ENCODE measurements at places on chromosomes 6 and 20.

DNA sequence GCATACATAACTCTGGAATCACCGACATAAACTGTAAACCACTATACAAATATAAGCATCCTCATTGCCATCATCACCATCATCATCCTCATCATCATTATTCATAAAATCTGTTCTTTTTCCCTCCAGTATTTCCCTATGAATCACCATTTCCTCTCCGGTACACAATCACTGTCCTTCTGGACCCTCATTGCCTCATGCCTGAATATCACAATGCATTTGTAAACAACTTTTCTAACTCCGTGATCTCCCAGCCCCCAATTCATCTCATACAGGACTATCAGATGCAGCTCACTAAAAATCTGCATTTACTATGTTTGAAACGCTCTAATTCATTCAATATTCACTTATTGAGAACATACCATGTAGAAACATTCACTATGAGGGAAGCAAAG lies 339.7 kb downstream of the TBC1D32 start:
- DNase-seq = no peak

DNA sequence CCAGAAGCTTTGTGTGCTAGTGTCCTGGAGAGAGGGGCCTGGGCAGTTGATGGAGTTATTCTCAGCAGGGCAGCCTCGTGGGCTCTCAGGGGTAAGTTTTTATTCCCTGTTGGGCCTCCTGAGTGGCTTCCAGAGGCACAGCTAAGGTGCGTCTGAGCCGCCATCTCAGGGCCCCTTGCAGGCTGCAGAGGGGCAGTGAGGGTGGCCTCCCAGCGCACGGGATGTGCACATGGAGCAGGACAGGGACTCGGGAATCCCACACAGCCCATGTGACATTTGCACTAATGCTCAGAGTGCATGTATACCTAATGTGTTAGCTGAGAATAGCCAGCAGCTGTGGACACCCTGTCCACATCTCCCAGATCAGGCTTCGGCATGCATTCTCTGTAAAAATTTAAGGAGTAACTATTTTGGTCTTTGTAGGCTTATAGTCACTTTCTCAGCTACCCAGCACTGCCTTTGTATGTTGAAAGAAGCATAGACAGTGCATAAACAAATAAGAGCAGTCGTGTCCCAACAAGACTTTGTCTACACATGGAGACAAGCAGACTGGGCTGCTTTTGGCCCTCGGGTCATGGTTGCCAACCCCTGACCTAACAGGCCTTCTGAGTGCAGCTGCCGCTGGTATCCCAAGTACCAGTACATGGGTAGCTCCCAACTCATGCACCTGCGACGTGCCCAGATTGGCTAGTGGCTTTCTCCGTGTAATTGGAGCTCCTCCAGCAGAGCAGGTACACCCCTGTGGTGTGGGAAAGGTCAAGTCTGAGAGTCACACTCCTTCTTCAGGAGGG lies 18.6 kb upstream of the CST9L start:
- no peak for DNase-seq

GRCh38 chr6:39188098-39188450 lies 41.2 kb downstream of the KCNK5 start:
- no peak for DNase-seq

- no peak for DNase-seq
These were observed 69.2 kb downstream of the TFAP2C start for GRCh38 chr20:56698297-56698696.

- DNase-seq = no peak
These were observed 11.4 kb upstream of the RAMACL start for GRCh38 chr6:166597711-166598440.

DNA sequence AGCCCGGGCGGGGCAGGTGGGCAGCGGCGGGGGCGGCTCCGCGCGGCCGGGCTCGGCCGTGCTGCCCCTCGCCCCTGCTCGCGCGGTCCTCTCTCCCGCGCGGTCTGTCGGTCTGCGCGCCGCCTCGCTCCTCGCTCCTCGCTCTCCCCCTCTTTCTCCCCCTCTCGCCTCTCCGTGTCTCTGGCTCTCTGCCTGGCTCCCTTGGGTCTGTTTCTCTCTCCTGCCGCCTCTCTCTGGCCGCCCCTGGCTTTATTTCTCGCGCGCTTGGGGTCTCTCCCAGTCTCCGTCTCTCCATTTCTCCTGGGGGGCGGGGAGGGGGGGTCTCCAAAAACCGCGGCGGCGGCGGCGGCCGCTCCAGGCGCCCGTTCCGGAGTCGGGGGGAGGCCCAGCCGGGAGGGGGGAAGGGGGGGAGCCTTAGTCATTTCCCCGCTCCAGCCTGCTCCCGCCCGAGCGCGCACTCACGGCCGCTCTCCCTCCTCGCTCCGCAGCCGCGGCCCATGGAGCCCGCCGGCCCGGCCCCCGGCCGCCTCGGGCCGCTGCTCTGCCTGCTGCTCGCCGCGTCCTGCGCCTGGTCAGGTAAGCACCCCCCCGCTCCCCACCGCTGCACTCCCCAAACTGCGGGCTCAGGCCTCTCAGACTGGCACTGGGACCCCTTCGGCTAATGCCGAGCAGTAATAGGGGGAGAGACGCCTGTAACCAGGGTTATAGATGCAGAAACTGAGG lies at the start of gene SIRPA:
SIRPA (plus strand) TSS at position 457 of the 723 bp plus-strand sequence; CDS start at position 498, 41 bp downstream.
- peak; percentile 21 for DNase-seq

DNA sequence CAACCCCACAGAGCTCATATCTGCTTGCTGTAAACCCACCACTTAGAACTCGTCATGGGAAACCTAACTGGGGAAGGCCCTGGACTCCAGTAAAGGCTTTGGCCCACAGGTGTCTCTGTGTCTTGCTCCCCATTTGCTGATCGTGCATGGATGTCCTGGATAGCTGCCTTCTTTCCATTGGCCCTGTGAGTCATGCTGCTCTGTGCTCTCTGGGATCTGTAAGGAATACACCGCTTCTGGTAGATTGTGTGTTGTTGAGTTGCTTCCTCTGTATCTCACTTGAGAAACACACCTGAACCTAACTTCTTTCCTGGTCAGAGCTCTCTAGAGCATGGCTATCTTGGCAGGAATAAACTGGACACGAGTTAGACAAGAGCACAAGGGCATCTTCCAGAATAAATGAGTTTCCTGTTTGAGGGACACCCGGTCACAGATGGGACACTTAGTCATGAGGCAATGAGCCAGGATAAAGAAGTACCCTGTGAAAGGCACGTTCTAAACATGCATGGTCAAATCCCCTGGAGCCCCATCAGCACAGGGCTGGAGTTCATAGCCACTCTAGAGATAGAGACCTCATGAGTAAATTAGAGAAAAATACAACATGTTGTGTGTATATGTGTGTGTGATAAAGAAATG lies 99.6 kb upstream of the TMEM170B start:
- no peak for DNase-seq

DNA sequence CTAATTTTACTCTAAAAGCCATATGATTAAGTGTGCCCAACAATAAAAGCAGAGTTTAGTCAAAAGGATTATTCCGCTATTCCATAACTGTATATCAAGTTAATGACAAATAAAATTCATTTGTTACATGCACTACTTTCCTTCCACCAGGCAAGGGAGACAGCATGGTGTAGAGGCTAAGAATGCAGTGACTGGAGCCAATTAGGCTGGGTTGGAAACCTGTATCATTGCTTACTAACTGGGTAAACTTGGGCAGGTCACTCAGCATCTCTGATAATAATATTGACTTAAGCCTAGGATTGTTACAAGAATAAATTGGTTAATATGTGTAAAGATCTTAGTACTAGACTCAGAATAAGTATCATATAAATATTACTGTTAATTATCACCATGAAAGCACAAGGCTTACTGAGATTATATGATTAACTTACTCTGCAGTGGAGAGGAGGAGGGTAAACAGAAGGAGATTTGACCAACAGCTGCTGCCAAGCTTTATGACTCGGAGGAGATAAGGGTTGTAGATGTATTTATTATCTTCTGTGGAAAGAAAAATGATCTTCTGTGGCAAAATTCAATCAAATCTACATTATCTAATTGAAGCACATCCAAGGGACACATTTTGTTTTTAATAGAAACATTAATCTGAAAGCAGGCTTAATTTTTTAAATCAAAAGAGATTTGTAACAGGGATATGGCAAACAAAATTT lies 1459.9 kb downstream of the GRIK2 start:
- DNase-seq = peak; percentile 16

- DNase-seq = no peak
These were observed 1.1 kb downstream of the L3MBTL3 start for GRCh38 chr6:130019326-130020072.

- DNase-seq = no peak
These were observed 15.1 kb upstream of the PPP1R16B start for GRCh38 chr20:38790200-38791053.

DNA sequence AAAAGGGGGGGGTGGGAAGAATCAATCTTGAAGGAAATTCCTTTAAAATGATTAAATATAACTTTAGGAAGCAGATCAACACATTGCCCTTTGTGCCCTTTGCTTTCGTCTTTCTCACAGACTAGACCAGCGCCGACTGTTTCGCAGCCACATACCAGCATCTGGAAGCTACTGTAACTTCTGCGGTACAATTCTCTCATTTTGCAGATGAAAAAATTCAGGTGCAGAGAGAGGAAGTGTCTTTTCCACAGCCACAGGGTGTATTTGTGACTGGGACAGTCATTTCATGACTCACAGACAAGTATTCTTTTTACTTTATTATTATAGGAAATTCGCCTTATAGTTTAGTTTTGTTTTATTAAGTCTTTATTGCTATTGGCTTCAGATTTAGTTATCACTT lies 84.2 kb downstream of the UST start:
- no peak for DNase-seq

- no peak for DNase-seq
These were observed 2.5 kb upstream of the PTPRT start for GRCh38 chr20:43191946-43192863.

DNA sequence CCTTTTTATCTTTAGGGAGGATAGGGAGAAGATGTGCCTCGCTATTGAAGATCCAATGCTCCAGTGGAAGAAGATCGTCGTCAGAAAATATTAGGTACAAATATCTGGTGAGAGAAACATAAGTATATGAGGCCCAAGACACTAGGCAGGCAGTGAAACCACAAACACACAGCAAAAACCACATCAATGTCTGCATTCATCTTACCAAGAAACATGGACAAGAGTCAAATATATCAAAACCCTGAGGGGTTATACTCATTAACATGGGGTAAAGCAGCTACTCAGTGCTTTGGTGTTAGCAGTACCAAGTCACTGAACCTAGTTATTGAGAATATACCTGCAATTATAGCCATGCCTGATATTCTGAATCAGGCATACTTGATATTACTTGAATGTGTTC lies 101.4 kb upstream of the FAM184A start:
- no peak for DNase-seq

DNA sequence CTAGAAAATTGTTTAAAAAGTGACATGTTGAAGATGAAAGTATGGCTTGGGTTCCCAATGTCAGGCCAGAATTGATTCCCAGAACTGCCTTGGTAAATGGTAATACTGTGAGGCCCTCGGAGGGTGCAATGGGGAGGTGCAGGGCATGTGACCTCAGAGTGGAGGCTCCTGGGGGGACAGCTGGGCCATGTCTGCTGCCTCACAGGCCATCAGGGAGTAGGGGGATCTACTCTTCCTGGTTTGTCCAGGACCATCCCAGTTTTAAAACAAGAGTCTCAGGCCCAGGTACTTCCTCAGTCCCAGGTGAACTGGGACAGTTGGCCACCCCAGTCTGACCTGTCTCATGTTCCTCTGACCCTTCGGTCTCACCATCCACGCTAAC lies 55.3 kb upstream of the SNX9 start:
- no peak for DNase-seq

- no peak for DNase-seq
These were observed 5.3 kb downstream of the RAB32 start for GRCh38 chr6:146548898-146549374.

DNA sequence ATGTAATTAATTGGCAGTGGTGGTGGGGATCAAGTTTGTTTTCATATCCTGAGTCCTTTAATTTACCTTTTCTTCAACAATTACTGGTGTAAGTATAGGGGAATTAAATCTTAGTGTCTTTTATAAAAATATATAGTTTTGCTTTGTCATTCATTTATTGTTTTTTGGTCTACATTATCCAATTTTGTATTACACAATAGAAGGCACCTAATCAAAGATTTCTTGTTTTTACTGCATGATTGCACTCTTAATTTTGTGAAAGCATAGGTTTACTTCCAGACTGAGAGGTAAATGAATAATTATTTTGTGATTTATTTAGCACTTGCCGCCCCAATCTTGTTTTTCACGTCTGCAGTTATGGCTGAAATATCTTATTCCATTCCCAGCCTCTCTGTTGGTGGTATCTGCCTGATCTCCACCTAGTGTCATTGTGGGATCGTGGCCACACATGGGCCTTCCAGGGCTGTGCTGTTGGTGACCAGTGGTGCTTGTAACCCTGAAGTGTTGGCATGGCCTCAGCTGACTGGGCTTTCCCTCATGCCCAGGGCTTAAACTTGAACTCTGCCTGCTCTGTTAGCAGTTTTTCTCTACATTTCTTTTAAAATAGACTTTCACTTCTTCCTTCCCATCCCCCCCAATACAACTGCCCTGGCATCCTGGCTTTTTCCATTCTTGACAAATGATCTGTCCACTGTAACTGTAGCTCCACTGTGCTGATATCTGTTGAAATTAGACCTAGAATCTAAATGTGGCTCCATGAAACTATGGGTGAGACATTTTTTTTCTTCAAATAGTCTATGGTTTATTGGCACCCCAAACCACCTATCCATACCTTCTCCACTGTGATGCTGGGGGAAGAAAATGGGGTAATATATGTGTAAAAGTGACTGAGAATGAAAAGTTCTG lies 24.8 kb downstream of the E2F3 start:
- DNase-seq = no peak

DNA sequence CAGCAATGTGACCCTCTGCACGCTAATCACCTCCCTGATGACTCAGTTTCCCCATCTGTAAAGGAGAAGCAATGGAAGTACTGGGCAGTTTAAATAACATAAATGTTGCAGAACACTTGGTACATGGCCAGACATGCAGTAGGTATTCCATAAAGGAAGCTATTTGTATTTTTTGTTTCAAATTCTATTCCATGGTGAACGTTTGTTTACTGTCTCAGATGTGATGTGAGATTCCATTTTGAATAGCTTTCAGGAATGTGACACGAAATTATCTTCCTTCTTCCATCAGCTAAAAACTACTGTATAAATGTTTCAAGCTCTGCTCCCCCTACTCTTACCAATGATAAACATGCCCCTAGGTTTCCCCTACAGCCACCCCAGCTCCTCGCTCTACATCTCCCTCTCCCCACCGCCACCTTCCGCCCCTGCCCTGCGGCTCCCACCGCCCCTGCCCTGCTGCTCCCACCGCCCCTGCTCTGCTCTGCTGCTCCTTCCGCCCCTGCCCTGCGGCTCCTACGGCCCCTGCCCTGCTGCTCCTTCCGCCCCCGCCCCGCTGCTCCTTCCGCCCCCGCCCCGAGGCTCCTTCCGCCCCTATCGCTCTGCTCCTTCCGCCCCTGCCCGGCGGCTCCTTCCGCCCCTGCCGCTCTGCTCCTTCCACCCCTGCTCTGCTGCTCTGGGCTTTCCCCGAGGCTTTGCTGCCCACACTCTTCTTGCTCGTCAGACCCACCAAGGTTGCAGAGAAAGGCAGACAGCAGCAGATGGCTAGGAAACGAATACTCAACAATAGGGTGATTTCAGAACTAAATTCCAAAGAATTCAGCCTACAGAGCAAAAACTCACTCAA lies 78.9 kb downstream of the THBS2 start:
- DNase-seq = no peak
